ENCODE measurements at places on chromosomes 2 and 18. TPM values are rescaled to one million over a fixed set of nuclear protein-coding genes. Genes with fewer than 3 reads are reported as not detected.

The UGT1A1 gene
- total RNA-seq = 0.68 TPM

DNA sequence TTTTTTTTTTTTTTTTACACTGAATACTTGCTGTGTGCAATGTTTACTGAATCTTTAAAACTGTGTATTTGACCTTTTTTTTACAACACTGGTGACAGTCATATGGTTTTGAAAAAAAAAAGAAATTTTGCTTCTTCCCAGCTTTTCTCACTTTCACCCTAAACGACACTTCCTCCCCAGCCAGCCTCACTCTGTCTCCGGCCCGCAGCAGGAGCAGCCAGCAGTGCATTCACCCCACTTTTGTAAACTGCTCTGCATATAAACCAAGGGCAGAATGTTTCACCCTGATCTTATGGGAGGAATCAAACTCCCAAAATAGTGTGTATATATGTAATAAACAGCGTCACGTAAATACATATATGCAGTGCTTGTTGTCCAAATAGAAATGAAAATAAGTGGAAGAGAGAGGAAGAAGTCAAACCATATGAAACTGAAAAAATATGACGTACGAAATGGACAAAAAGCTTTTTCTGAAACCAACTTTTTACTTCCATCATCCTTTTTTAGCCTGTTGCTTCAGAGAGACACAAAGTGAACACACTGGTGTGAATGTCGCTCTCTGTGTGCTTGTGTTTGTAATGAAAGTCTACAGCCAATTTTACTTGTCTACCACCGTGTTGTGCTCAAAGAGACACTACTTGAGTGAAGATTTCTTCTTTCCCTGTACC is 54.2 kb downstream of the ZCCHC2 start:
- no peak overlapping the region for H3K27ac ChIP-seq
- peaks cover 28% of the 10 kb centered on the region for H3K36me3 ChIP-seq
- no peak overlapping the region for H3K4me3 ChIP-seq
- DNase-seq = no peak

GRCh38 chr2:6111781-6112261 is 419.6 kb downstream of the SOX11 start:
- no peak overlapping the region for H3K4me3 ChIP-seq
- no peaks in the 10 kb centered on the region for H3K27me3 ChIP-seq
- no peak for DNase-seq
- no peaks in the 10 kb centered on the region for H3K36me3 ChIP-seq

The NEB gene
- 1.6 TPM for total RNA-seq

- no peak overlapping the region for H3K4me3 ChIP-seq
- H3K36me3 ChIP-seq = no peaks in the 10 kb centered on the region
- no peak overlapping the region for H3K27ac ChIP-seq
- DNase-seq = no peak
- H3K4me1 ChIP-seq = no peaks in the 10 kb centered on the region
Observed at GRCh38 chr2:219017201-219017931, 23.9 kb downstream of the CFAP65 start.

GRCh38 chr2:167759531-167759930 is 487.9 kb downstream of the STK39 start:
- H3K4me1 ChIP-seq = no peaks in the 10 kb centered on the region
- H3K4me3 ChIP-seq = no peak overlapping the region
- DNase-seq = no peak
- H3K27me3 ChIP-seq = no peaks in the 10 kb centered on the region
- H3K27ac ChIP-seq = no peak overlapping the region

The ANKRD30B gene
- total RNA-seq = 0.40 TPM

DNA sequence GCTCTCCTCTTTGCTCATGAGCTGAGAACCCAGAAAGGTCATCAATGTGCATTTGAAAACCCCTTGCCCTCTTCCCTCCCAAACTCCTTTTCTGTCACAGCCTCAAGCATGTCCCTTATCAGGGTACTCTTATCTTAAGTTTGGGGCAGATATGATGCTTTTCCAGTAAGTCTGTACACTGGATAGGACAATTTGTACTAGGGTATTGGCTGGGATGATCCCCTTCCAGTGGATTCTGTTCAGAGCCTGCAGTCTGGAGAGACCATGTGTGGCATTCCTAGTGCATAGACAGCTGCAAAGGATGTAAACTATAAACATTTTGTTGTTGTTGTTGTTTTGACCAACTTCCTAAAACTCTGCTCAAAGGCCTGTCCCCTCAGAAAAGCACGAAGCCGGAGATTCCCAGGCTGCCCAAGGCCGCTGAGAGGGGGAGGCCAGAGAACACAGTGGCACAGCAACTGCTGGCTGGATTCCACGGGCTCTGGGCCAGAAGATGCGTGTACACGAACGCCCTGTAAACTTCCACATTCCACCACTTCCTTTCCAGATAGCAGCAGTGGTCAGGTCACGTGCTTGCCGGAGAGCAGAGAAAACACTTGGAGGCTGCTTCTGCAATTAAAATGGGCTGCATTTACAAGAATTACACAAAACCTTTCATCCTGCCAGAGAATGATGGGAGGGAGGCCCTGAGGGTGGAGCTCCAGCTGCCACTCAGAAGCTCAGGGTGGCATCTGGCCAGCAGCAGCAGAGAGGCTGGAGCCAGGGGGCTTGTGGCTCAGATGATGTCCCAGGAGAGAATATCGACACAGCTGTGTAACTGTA is 42.1 kb downstream of the BMP10 start:
- H3K4me3 ChIP-seq = no peak overlapping the region
- H3K27ac ChIP-seq = peak overlapping the region; percentile 72
- no peaks in the 10 kb centered on the region for H3K27me3 ChIP-seq
- peaks cover 14% of the 10 kb centered on the region for H3K4me1 ChIP-seq
- H3K36me3 ChIP-seq = no peaks in the 10 kb centered on the region

DNA sequence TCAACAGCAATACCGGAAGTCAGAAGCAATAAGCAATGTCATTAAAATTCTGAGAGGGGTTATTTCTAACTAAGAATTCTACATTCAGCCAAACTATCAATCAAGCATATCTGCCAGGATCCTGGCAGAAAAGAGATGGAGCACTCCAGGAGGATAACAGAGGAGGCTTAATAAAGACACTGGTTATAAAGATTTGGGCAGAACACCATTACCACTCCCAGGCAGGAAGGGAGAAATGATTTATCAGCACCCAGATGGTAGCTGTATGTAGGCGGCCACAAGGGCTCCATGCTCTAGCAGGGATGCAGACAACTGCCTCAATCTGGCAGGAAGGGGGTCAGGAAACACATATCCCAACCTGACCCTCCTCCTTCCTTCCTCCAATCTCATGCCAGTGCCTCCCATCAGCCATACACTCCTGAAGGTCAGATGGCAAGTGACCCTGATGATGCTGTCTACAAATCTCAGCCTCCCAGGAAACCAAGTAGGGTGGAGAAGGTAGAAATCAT is 20.5 kb upstream of the TNFAIP6 start:
- DNase-seq = no peak
- no peak overlapping the region for H3K4me3 ChIP-seq
- H3K27ac ChIP-seq = no peak overlapping the region
- peaks cover 5% of the 10 kb centered on the region for H3K4me1 ChIP-seq
